ENCODE measurements at places on chromosomes 16 and 17.

- no peak for DNase-seq
These were observed 330.5 kb upstream of the TNRC6C start for GRCh38 chr17:77628035-77628434.

GRCh38 chr16:58361726-58362125 lies 30.5 kb upstream of the GINS3 start:
- DNase-seq, result no peak

- no peak for DNase-seq
These were observed 48.4 kb downstream of the RNF157 start for GRCh38 chr17:76191896-76192295.

- no peak for DNase-seq
These were observed 654.5 kb downstream of the TOX3 start for GRCh38 chr16:51892293-51893007.

- no peak for DNase-seq
These were observed 17.9 kb downstream of the FAM83G start for GRCh38 chr17:18986541-18987229.

- no peak for DNase-seq
These were observed 661 bp downstream of the LRRC3C start for GRCh38 chr17:39927929-39928857.

DNA sequence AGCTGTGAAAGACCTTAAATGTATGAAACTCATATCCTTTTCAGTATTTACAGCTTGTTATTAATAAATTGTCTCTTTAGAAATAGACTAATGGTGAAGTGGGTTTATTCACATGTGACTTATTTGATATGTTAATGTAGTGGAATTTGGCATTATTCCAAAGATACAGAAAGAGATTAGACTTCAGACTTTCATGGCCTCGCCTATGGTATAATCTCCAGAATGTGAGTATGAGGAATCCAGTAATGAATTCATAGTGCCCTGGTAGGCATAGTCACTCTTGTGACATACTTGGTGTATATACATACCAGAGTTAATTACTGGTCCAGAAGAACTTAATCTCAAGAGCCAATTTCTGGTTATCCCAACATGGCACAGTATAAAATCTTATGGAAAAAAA lies 72.7 kb downstream of the OMG start:
- DNase-seq, result no peak

GRCh38 chr16:80300876-80301275 lies 239.9 kb upstream of the DYNLRB2 start:
- no peak for DNase-seq
